Right kidney (tissue), 9 donors: ENCODE measurements at places on chromosomes 4 and X.

GRCh38 chr4:143406523-143406922 lies 69.8 kb downstream of the GAB1 start:
- no peak for DNase-seq

DNA sequence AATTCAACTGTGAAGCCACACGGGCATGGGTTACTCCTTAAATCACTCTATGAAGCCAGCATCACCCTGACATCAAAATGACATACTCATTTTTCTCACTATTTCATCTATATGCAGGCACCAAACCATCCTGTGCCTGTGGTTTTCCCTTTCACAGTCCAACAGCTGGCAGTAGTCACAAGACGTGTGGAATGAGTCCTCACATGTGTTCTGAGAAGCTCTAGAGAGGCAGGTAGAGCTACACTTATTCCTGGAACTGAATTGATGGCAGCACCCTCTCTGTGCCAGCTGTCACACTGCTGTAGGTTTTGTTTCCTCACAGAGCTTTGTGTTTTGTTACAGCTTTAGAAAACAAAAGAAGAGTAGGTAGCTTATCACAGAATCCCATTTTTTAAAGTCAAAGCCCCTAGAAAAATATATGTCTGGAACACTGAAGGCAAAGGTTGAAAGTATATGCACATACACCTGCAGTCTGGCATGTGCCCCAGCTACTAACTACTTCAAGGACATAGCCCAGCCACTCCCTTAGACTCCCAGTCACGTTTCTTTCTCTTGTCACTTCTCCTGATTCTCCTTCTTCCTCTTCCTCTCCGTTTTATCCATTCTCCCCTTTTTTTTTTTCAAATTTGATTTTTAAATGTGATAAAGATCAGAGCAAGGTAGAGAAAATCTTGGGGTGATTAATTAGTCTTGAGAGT lies 107.1 kb downstream of the ANXA10 start:
- DNase-seq: no peak

DNA sequence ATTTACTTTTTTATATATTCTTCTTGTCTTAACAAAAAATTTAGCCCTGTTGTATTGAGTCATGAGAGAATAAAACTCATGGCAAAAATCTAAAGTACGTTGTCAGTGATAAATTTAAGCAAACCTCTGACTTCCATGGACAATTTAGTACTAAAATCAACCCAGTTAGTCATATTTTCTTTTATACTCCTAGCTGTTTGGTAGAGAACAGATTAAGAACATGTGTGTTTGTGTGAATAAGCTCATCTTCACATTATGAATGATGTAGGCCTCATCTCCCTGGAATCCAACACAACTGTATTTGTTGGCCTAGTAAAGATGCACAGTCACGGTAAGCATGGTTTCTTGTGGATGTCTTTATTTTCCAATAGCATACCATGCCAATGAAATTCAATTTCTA lies 40.8 kb upstream of the FAM47B start:
- no peak for DNase-seq

DNA sequence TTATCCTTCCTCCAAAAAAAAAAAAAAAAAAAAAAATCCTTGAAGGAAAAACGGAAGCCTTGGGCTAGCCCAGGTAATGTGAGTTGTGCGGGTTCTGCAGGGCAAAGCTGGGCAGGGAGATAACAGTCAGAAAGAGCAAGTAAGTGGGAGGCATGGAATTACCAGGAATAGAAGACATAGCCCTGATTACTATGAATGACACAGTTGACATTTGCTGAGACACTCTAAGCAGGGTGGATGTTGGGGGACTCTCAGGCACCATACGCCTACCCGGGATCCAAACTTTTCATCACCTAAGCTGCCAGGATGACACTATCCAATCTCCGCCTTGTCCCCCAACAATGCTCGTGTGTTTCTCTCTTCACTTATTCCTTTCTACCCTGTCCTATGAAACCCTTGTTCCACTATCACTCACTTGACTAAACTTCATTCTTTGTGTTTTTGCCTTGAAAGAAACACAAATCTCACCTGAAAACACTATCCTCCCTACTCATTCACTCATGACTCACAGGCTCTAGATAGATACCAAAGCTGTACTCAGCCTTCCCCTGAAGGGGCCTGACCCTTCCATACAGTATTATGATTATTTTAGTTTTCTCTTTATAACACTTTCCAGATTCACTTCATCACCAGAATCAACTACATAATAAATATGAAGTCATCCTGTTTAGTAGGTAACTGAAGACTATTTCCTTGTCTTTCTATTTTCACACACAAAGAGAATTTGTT lies 158.4 kb downstream of the INPP4B start:
- no peak for DNase-seq

DNA sequence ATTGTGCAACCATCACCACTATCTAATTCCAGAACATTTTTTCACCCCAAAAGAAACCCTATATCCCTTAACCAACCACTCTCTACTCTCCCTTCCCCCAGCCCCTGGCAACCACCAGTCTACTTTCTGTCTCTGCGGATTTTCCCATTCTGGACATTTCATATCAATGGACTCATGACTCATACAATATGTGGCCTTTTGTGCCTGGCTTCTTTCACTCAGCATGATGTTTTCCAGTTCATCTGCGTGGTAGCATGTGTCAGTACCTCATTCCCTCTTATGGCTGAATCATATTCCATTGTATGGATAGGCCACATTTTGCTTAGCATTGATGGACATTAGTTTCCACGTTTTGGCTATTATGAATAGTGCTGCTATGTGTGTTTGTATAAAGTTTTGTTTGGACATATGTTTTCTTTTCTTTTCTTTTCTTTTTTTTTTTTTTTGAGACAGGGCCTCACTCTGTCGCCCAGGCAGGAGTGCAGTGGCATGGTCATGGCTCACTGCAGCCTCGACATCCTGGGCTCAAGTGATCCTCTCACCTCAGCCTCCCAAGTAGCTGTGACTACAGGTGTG lies 335.4 kb downstream of the BCOR start:
- no peak for DNase-seq

DNA sequence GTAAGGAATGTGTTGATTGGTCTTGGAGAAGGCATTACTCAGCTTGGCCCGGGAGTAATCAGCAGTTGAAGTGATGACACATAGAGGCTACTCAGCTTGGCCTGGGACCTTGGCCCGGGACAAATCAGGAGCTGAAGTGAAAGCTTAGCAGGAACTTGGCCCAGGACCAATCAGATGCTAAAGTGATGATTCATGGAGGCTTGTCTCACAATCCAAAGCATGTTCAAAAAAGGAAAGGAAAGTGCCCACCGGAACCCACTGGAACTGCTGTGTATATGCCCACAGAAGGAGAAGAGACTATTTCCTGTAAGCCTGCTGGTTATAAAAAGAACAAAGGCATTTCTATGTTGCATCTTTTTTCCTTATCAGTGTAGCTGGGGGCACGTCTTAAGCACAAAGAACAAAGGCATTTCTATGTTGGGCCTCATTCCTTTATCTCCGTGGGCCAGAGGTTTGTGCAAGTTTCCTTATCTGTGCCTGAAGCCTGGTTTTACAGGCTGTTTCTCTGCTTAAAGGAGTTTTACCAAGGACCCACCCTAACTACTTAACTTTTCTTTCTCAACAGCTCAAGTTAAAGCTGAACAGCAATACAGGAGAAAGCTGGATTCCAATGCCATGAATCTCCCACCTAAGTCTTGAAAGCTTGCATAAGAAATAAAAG lies 1176.7 kb downstream of the NLGN4X start:
- DNase-seq: no peak

DNA sequence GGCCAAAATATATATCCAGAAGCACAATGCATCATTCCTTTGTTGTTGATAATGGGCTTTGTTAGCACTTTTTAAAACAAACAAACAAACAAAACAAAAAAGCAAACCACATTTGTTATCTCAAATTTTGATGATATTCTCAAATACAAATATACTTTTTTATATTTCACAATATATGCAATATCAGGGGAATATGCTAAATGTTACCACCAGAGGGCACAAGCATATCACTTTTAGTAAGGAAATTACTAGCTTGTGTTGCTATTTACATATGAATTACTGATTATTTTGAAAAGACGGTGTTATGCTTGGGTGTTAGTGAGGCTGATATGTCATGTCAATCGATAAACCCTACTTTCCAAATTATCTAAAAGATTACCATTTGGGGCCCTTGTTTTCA lies 29.1 kb downstream of the RIPPLY1 start:
- DNase-seq: no peak
